Femur (tissue), 1 donor: ENCODE measurements at places on chromosomes 13 and 19.

- no peak for DNase-seq
Observed at GRCh38 chr19:12628040-12629022, 17.6 kb downstream of the ZNF791 start.

DNA sequence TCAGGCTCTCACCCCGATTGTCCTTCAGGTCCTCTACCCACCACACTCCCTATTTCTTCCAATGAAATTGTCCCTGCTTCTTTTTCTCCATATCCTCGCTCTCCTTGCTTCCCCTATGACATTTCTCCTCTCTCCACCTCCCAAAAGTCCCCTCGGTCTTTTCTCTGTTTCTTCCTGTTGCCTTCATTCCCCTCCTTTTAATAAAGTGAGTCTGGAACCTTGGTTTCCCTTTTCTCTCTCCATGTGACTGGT is 676 bp upstream of the ZNF574 start:
- no peak for DNase-seq

- DNase-seq, result no peak
Observed at GRCh38 chr19:4781801-4782200, 9.7 kb upstream of the FEM1A start.

GRCh38 chr13:39148513-39148961 is 110.3 kb downstream of the NHLRC3 start:
- DNase-seq, result no peak

- DNase-seq, result no peak
Observed at GRCh38 chr13:35349673-35350278, 126.7 kb downstream of the MAB21L1 start.

DNA sequence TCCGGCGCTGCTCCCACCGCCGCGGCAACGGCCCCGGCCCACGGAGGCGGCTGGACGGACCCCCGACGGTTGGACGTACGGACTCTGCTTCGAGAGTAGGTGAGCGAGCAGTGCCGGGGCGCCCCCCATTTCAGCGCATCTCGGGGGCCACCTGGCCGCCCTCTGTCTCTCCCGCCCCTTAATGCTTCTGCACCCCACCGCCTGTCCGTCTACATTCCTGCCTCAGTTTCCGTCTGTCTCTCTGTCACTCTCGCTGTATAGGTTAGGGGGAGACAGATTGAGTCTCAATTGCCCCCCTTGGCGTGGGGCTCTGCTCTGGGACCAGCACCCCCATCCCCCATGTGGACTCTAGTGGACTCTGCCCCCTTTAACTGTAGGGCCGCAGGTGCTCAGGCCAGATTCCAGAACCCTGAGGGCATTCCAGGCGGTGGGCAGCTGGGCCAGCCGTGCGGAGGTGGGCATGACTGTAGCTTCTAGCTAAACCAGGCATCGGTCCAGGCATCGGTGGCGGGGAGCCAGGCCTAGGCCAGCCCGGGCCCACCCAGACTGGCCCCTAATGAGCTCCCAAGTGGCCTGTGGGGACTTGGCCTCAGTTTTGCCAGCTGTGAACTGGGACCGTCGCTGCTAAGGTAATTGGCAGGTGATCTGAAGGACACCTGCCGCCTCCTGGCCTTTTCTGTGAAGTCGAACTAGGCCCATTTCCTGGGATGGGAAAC is 373 bp downstream of the TNFAIP8L1 start:
- peak; percentile 64 for DNase-seq

DNA sequence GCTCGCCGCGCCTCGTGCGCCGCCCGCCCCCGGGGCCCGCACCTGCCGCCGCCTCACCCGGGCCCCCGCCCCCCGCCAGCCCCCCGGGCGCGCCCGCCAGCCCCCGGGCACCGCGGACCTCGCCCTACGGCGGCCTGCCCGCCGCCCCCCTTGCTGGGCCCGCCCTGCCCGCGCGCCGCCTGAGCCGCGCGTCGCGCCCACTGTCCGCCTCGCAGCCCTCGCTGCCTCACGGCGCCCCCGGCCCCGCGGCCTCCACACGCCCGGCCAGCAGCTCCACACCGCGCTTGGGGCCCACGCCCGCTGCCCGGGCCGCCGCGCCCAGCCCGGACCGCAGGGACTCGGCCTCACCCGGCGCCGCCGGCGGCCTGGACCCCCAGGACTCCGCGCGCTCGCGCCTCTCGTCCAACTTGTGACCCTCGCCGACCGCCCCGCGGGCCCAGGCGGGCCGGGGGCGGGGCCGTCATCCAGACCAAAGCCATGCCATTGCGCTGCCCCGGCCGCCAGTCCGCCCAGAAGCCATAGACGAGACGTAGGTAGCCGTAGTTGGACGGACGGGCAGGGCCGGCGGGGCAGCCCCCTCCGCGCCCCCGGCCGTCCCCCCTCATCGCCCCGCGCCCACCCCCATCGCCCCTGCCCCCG is 17.2 kb downstream of the POLRMT start:
- no peak for DNase-seq

- DNase-seq, result no peak
Observed at GRCh38 chr13:44437356-44438233, 64.0 kb downstream of the SERP2 start.

- peak; percentile 68 for DNase-seq
Observed at GRCh38 chr19:861756-862580, 2.5 kb downstream of the CFD start.

DNA sequence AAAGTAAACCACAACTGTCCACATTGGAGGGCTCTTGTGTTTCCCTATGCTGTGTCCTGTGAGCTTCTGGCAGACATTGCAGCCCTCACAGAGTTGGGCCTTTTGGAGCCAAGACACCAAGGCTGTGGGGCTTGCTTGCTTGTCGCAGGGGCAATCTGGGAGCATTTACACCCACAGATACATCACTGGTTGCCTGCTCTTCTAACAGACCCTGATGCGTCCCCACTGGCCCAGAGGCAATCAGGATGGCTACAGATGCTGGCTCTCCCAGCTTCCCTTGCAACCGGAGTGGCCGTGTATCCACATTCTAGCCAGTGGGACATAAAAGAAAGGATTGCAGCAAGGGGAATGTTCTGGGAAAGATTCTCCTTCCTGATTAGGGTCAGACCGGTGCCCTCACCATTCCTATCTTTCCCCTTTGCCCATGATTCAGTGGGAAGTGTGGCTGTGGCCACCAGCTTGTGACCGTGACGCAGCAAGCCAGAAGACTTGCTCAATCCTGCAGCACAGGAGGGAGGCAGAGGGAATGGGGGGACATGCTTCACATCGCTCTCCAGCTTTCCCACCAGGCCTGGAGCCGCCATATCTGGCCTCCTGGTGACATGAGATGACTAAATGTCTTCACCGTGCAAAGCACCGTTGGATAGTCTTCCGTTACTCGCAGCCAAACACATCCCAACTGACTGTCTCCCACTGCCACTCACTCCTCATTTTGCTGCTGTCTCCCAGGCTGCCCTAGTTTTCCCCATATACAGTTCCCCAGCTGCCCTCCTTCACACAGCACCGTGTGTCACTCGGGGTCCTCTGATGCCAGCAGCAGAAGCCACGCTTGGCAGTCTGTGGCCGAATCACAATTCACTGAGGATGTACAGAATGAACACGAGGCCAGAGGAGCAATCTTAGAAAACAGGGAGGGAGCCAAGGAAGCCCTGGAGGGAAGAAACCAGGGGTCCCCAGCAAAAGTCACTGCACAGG is 151.0 kb downstream of the DPF1 start:
- DNase-seq, result no peak

DNA sequence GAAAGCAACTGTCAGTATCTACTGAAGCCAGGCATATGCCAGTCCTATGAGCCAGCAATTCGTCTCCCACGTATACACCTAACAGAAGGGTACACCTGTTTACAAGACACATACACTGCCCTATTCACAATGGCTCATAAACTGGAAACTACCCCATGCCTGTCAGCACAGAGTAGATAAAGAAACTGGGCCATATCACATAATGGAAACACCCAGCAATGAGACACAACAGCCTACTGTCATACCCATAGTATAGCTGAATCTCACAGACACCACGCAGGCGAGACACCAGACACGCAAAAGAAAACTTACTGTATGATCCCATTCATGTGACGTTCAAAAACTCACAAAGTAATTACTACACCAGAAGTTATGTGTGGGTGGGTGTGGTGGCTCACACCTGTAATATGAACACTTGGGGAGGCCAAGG is 15.7 kb downstream of the NOSIP start:
- no peak for DNase-seq

DNA sequence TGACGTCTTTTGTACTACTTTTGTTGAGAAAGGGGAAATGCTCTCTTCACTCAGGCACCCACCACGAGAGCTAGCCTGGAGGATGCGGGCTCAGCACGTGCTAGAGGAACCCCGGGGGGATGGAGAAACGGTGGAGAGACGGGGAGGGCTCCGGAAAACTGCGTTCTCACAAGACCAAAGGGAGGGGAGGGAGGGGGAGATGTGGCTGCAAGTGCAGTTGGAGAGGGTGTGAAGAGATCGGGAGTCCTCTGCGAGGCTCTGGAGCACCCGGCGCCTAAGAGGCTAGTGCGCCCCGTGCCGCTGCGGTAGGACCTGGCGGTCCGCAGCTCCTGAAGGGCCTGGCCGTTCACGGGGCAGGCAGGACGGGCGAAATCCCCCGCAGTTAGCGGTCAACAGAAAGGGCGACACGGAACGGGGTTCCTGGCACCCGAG is 43.4 kb upstream of the XPO4 start:
- peak; percentile 52 for DNase-seq

DNA sequence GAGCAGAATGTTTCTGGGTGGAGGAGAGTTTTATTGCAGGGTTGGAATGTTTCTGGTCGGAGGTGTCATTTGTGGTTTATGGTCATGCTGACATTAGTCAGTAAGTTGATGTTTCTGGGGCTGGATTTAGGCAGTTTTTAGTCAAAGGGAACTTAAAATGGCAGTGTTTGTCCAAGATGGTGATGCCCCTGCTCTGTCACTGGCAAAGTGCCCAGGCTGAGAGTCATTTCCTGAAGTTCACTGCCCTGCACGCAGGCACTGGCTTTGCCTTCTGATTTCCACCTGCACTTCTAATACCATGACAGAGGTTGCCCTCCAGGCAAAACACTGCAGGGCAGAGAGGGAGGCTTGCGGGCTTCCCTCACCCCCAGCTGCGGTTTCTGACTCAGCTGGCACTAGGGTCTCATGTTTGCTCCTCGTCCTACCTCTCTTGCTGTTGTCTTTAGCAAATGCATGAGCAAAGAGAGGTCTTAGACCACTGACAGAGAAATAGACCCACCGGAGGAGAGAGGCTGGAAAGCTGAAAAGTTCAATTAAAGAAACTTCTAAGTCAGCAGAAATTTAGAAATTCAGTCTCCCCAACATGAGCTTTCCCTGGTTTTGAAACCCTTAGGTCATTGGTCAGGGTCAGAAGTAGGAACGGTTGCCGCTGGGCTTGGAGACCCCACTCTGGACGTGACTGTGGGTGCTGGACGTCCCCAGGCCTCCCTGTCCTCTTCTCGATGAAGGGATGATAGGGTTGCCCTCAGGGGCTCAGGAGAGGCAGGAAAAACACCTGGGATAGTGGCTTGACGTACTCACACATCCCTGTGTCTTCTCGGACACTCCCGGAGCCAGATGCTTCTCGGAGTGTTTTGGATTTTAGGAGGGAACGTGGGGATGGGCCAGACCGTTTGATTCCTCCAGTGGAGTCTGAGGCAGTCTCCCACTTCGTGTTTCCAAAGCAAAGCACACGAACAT is 26.3 kb downstream of the TMEM255B start:
- peak; percentile 50 for DNase-seq

- DNase-seq, result no peak
Observed at GRCh38 chr19:6693056-6693471, 23.1 kb upstream of the TNFSF14 start.

DNA sequence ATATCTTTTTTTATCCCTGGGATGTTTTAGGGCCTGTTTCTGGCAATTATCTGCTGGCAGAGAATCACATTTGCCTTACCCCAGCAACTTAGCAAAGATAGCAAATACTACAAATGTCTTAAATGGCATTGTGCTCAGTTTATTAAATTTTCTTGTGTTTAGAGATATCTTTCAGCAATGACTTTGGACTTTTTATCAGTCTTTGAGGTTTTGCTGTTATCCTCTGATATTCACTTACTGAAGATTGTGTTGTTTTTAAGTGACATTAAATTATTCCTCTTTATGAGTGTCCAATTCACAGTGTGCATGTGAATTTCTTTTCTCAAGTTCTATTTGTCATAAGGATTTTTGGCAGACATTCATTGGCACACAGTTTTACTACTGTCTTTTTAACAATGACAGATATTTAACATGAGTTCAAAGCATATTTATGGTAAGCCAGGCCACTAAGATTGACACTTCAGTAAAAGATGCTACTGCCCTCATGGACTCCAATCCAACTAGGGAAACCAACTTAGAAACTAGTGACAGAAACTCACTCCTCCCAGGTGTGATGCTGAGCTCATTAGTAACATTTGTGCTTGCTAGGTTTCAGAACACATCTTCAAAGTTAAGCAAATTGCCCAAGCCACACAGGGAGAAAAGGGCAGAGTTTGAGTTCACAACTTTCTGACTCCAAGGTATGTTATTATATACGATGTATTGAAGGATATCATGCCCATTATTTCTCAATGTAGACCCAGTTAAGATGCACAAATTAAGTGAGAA is 481.9 kb downstream of the GPC6 start:
- DNase-seq, result no peak

GRCh38 chr19:16527334-16527935 is 14.8 kb downstream of the CHERP start:
- no peak for DNase-seq

GRCh38 chr13:45748941-45749759 is 47.0 kb downstream of the CBY2 start:
- DNase-seq, result no peak

DNA sequence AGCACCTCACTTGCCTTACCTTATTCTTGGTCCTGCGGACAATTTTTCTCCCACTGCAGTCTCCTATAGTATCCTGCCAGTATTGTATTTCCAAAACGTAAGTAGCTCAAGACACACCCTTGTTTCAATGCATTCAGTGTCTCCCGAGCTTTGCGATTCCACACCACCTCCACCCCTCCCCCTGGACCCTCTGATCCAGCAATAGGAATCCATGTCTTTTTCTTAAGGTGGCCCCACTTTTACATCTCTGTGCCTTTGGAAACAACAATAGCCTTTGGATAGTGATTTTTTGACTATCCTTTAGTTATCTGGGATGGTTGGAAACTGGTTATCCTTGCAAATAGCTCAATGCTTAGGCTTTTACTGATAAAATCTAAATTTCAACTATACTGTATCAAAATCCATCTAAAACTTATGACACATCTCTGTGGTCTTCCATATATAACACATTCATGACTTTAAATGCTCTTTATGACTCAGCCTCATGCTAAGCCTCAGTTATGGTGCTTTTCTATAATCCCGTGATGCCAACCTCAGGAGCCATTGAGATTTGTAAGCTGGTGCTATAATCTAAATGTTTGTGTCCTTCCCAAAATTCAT is 27.1 kb downstream of the FAM216B start:
- DNase-seq, result no peak

DNA sequence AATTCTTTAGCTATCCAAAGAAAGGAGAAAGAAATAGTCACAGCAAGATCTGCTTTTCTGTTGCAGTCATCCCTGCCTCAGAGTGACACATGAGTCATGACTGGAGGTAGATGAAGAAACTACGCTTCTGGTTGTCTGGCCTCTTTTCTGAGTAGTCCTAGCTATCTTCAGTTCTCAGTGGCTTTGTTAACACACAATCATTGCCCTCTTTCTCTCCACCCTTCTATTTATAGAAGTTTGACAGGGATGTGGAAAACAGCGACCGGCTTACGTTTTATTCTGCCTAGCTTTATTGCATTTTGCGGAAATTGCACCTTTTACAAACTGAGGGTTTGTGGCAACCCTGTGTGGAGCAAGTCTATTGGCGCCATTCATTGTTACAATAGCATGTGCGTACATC is 26.7 kb downstream of the SPATA13 start:
- DNase-seq, result no peak
